ENCODE measurements at places on chromosomes 2 and 18.

GRCh38 chr2:204663816-204664425 lies 118.6 kb downstream of the PARD3B start:
- no peak for DNase-seq

DNA sequence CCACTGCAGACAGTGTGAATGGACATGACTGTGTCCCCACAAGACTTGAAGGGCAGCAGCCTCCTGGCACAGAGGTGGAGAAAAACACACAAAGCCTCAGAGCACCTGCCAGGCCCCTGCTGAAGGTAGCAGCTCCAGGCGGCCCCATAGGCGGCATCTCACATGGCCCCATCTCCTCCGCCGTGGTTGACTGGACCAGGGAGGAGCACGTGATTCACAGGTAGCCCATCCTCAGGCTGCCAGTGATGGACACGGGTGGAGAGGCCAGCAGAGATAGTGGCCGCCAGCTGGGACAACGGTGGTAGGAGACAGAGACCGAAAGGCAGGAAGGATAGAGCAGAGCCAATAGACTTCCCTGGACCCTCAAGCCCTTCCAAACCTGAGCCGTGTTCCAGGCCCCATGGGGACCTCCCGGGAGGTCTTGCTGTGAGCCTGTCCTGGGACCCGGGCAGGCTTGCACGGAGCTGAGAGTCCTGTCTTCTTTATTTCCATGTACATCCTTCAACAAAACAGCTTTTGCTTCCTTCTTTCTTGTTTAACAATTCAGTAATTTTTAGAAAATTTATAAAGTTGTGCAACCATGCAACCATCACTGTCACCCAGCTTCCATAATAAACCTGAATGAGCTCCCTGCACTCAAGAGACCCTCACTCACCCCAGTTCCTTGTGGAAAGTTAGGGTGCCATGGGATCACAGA lies 26.9 kb downstream of the GPR55 start:
- DNase-seq, result no peak

DNA sequence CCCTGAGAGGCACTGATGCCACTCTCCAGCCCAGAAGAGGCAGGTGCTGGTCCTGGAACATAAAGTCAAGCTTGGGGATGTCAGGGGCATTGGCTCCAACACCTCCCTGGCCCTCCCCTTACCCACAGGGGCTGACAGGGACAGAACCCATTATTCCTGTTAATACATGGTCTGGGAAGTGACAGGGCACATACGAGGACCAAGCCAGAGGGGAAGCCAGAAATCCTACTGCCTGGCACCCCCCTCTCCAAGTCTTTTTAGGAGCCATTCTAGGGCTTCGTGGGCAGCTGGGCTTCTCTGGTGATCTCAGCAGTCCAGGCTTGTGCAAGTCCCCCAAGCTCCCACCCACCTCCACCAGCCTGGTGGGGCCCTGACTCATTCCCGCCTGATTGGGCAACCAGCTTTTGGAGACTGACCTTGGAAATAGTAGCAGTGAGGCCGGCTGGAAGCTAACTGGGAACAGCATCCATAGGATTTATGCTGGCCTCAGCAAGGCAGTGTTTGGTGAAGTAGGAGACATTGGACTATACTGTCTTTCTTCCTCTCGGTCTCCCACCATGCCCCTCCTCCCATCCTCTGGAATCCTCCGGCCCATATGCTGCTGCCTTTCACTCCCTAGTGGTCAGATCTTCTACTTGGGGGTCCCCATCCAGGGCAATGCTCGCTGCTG lies 86.4 kb upstream of the HK2 start:
- no peak for DNase-seq

GRCh38 chr2:198490748-198491147 lies 686.4 kb downstream of the PLCL1 start:
- no peak for DNase-seq

- DNase-seq, result no peak
Measured at GRCh38 chr2:104412384-104412783, 441.5 kb upstream of the POU3F3 start.

- no peak for DNase-seq
Measured at GRCh38 chr2:41859615-41860514, 188.0 kb upstream of the PKDCC start.

- DNase-seq, result no peak
Measured at GRCh38 chr2:203809084-203809521, 58.5 kb upstream of the CTLA4 start.

DNA sequence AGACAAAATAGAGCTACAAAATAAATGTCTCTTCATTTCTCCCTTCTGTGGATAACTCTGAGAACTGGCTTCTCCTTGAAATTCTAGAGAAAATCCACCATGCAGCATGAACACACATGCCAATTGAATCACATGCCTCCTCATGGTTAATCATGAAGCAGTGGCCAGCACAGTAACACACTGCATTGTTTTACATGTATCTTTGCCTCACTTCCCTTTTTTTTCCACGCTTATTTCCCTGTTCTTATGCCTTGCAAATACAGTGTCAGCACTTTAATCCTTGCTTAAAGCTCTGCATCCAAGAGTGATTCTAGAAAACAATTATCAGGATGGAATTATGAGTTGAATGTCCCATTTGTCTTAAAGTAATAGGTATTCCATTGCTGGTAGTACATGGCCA lies 50.3 kb upstream of the ZBTB7C start:
- DNase-seq, result no peak
